ENCODE measurements at places on chromosomes 12 and 14.
A peak's percentile ranks its signal among the peaks of the same experiment; 100 is the strongest.

DNA sequence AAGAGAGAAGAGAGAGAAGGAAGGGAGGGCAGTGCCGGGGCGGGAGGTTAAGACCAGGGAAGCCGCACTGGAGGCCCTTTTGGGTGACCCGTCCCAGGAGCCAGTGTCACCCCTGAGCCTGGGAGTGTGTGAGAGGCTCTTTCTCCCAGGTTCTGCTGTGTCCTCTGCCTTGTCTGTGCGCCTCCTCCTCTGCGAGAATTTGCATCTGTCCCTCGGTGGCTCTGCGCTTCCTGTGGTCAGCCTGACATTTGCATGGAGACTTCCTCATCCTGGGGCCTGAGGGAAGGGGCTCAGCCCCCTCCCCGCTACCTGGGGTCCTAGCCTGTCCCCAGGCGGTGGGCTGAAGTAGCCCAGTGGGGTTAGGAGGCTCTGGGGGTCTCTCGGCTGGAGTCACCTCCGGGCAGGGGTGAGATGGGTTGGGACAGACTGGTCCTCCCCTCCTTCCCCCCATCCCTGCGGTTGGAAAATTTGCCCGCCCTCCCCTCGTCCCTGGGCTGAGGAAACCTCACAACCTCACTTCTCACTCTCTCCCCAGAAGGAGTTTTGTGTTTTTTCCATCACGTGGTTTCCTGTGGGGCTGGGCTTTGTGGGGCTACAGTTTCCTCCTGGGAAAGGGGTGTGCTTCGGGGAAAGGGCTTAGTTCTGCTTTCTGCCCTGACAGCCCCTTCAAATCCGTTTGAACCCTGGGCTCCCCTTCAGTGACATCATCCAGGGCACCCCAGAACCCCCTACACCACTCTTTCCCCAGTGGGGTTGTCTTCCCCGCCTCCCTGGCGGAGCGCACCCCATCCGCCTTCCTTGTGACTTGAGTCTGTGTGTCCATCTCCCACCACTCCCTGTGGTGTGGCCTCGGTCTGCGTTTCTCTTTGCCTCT lies 2.5 kb downstream of the PTPN6 start:
- peak; percentile 90 for DNase-seq

GRCh38 chr12:107091989-107092641 lies 1.2 kb downstream of the CRY1 start:
- DNase-seq: no peak

GRCh38 chr12:30969606-30970395 lies 43.3 kb downstream of the TSPAN11 start:
- no peak for DNase-seq

- DNase-seq: peak; percentile 39
Observed at GRCh38 chr12:11958221-11959091, 112.3 kb upstream of the BCL2L14 start.

DNA sequence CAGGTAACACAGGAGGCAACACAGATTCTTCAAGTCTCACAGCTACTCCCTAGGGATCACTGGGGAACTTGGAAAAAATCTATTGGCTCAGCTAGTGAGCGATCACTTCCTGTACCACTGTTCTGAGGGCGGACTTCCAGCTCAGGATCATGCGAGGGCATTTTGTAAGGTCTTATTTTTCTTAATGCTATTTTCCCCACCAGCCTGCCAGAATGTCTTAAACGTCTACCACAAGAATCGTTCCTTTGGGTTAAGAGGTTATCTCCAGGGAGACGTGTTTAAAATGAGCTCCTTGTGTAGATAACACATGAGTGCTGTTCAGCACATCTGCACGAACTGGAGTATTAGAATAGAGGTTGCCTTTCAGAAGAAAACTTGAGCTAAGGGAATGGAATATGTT lies 162.6 kb downstream of the ETNK1 start:
- DNase-seq: no peak
